ENCODE measurements at places on chromosomes 2 and 18.

DNA sequence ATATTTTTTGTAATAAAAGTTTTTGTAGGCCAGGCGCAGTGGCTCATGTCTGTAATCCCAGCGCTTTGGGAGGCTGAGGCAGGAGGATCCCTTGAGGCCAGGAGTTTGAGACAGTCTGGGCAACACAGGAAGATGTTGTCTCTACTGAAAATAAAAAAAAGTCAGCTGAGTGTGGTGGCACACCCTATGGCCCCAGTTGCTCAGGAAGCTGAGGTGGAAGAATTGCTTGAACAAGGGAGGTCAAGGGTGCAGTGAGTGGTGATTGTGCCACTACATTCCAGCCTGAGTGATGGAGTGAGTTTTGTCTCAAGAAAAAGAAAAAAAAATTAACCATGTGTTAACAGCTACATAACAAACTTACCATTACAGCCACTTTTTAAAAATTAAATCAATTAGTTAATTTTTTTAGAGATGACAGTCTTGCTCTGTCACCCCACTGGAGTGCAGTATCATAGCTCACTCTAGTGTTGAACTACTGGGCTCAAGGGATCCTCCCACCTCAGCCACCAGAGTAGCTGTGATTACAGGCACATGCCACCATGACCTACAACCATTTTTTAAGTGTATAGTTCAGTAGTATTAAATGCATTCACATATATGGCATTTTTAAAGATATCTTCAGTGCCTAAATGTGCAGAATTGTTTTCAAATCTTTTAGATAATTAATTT, 67.2 kb upstream of the ACYP2 start:
- DNase-seq = no peak

DNA sequence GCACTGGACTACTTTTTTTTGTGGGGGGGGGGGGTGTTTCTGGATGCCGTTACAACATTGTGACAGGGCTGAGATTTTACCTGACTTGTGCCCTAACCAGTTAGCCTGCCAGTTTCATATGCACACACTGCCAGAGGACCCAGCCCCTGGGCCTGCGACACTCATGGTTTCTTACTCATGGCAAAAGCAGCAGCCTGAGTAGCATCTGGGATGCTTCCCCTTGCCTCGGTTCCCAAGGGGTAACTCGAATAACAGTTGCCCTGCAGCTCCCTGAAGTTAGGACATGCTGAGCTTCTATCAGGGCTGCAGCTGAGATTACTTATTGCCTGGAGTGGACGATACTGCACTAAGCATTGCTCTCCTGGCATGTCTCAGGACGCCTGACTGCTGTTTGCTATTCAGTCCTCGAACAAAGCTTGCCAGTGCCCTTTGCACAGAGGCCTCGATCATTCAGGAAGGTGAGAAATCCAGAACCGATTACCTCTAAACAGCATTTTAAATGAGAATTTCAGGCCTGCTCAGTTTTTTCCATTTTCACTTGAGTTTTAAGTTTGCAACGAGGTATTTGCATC, 47.9 kb downstream of the TRPM8 start:
- DNase-seq = no peak

GRCh38 chr2:174716785-174717184, 47.5 kb downstream of the CHRNA1 start:
- DNase-seq = no peak

DNA sequence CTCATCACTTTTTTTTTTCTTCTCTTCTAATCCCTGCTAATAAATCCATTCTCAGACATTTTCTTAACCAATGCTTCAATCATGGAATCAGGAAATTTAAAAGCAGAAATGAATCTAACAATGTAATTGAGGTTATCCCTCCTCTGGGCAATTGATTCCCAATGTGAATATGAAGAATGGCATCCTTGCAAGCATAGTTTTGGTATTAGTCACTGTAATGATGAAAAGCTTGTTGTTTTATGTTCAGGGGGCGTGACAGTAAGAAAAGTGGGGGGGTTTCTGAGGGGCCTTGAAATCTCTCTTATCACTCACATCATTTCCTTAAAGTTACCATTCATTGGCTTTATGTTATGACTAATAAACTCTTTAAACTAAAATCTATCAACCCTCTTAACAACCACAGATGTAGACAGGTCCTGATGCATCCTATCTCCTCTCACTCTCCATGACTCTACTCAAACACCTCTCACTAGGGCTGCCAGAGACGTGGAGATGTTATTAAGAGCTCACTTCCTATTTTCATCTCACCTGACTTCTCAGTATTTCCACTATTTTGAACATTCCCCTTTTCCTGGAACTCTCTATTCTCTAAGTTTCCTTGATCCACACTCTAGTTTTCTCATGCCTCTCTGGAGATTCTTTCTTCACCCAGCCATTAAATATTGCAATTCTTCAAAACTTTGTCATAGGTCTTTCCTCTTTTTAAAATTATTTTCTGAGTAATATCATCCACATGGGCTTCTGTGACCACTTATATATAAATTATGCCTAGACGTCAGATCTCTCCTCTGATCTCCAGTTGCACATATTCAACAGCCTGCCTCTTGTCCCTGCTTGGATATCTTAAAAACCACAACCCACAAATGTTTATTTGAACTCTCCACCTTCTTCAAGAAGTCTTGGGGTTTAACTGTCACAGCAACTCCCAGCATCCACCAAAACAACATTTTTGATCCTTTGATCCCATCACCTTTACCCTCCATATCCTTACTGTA, 332.9 kb downstream of the CDH2 start:
- DNase-seq = no peak

- no peak for DNase-seq
Observed at GRCh38 chr18:48404716-48405507, 4.3 kb downstream of the ZBTB7C start.

GRCh38 chr2:216620786-216621185, 12.4 kb upstream of the IGFBP2 start:
- DNase-seq = no peak

- no peak for DNase-seq
Observed at GRCh38 chr18:74248595-74248994, 43.2 kb downstream of the CYB5A start.

GRCh38 chr2:70922235-70923234, 13.2 kb upstream of the ATP6V1B1 start:
- DNase-seq = no peak

DNA sequence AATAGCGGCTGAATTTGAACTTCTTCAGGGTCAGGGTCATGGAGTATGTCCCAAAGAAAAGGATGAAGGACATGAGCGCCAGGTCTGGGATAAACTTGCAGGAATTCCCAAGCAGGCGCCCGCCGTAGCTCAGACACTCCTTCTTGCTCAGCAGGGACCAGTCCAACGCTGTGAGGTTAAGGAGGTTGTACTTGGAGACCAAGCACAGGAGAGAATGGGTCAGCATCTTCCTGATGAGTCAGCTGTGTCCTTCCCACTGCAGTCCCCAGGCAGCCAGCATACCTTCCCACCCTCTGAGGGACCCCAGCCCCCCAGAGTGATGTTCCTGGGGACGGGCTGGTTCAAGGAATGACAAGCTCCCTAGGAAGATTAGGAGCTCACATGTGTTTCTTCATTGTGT, 40.9 kb downstream of the MTHFD2 start:
- DNase-seq = no peak

DNA sequence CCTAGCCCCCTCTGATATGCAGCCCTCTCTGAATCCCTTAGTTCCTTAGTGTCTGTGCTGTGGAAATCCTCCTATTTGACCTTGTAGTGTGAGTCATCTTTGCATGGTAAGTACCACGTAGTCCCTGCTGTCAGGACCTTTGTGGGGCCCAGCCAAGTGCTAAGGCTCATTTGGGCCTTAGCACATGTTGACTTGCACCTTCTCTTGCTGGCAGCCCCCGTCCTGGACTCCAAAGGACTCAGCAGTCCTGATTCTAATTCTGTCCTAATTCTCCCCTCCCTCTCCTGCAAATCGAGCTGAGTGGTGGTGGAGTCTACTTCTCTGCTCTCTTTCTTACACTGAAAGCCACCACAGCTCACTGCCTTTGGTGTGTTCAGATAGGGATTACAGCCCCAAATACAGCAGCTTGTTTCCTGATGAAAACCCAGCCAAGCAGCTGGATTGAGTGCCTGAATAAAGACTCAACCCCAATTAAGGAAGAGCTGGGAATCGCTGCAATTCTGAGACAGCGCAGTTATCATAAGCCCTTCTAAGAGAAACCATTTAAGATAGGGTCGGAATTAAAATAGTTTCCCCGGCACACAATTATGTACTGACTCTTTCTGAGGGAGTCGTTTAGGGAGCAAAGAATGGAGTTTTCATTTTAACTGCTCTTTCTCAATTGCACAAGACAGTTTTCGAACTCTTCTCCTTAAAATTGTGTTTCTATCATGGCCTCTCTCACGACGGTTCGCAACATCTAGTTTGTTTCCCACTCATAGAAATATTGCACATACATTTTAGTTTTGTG, 215.6 kb upstream of the TNP1 start:
- DNase-seq = no peak

DNA sequence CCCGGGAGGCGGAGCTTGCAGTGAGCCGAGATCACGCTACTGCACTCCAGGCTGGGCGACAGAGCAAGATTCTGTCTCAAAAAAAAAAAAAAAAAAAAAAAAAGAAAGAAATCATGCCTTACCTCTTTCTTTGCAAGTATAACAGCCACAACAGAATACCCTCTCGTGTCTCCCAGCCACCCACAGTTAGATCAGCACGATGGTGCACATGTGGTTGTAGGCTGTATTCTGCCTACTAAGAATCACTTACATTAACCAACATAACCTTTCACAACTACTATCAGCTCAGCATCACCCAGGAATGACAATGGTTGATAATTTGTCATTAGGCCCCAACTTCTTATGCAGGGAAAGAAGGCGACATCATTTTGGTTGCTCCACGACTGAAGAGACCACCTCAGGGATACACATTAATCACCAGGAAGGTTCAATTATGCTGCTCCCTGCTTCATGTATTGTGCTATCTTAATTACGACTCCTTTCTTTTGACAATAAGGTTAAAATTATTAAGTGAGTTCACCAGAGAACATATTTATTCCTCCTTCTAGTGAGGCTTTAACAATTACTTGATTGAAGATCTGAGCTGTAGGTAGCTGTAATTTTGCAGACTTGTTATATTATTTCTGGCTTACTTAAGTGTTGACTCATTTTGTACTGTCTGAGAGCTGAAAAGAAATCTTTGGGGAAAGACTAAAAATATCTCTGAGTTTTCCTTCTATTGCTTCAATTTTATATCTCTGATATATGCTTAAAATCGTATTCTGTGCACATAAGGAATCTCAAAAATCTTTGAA, 120.1 kb downstream of the LRP1B start:
- no peak for DNase-seq

GRCh38 chr2:43542285-43542933, 53.4 kb downstream of the THADA start:
- no peak for DNase-seq

- DNase-seq = no peak
Observed at GRCh38 chr2:19911808-19912509, 10.2 kb upstream of the TTC32 start.

DNA sequence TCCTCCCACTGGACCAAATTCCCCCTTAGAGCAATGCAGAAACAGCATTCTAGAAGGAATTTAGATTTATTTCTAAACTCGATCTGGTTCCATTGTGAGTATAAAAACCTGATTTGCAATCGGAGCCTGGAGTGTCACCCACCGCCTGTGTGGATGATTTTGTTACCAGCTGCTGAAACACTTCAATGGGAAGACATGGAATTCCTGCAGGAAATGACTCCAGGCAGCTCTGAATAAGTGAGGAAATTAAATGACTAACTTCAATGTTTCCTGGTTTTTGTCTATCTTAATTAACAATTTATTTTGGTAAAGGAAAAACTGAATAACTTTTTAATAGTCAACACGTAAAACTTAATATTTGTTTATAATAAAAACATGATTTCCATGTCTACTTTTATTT, 19.3 kb downstream of the CTAGE1 start:
- no peak for DNase-seq

- no peak for DNase-seq
Observed at GRCh38 chr2:99878581-99879350, 263.6 kb downstream of the AFF3 start.

GRCh38 chr2:198913394-198914152, 544.2 kb downstream of the SATB2 start:
- no peak for DNase-seq

GRCh38 chr2:189124175-189124574, 55.4 kb downstream of the COL5A2 start:
- DNase-seq = no peak

GRCh38 chr2:197453914-197454398, 604 bp downstream of the COQ10B start:
- DNase-seq = peak; percentile 77

GRCh38 chr2:73895473-73895872, 2.7 kb downstream of the ACTG2 start:
- no peak for DNase-seq

- DNase-seq = no peak
Observed at GRCh38 chr2:135050684-135051083, 1.4 kb upstream of the RAB3GAP1 start.

DNA sequence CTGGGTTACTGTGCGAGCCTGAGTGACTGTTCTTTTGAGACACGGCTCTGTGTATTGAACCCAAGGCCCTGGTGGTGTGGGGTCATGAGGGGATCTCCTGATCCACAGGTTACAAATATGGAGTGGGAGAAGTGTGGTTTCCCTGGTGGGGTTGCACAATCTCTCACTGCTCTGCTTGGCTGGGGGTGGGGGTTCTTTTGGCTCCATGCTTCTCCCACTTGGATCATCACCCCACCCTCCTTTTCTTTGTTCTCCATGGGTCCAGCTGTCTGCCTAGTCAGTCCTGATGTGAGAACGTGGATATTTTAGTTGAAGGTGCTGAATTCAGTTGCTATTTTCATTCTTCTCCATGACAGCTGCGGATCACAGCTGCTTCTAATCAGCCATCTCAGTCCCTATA, 37.8 kb downstream of the AGPS start:
- no peak for DNase-seq

GRCh38 chr18:54165450-54165849, 59.0 kb downstream of the MBD2 start:
- DNase-seq = no peak

- DNase-seq = no peak
Observed at GRCh38 chr2:72077702-72078169, 69.9 kb downstream of the CYP26B1 start.

DNA sequence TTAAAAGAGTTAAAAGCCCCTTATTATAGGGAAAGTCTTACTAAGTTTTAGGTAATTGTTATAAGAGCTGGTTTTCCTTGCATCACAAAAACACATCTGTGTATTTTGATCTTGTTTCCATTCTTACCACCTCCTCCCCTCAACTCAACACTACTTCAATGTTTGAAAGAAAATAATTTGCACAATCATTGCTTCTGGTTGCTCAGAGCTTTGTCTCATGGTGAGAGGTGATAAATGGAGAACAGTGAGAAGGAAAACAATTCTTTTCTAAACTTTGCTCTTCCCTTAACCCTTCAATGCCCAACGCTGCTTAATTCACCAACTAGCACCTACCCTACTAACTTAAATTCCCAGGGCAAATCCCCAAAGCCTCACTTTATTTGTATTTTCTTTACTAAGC, 268.1 kb upstream of the LINC00305 start:
- no peak for DNase-seq

DNA sequence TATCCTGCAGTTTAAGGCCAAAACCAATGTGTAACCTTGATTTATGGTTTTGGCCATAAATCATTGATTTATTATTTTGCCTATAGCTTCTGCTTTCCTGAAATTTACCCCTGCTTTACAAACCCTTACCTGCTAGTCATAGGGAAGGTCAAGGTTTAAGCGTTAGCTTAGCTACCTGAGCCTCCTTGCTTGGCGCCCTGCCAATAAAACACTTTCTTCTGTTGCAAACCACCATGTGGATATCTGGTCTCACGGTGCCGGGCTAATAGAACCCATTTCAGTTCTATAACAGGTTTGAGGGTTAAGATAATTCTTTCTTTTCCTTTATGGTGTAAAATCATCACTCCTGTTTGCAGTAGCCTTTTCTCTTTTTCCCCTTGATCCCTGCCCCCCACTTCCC, 72.2 kb downstream of the PDK1 start:
- no peak for DNase-seq
